Lung microvascular endothelial cell (primary cell): ENCODE measurements at places on chromosomes 4 and X. TPM values are rescaled to one million over a fixed set of nuclear protein-coding genes. Genes with fewer than 3 reads are reported as not detected.

Gene OTC
- total RNA-seq = 0.22 and 1.2 TPM in 2 replicates

Gene RHOXF1
- total RNA-seq = not detected in 2 replicates

Gene HSFX3
- not detected in 2 replicates for total RNA-seq

Gene ZFP92
- total RNA-seq = 0.20 and 0.22 TPM in 2 replicates

Gene NXF2
- total RNA-seq = not detected in 2 replicates

Gene TEX13C
- not detected in 2 replicates for total RNA-seq

Gene SPANXA1
- total RNA-seq = not detected in 2 replicates

Gene ASB12
- not detected in 2 replicates for total RNA-seq

Gene RCHY1
- total RNA-seq = 30.7 and 41.1 TPM in 2 replicates

Gene REPS2
- total RNA-seq = 2.4 and 5.2 TPM in 2 replicates

Gene PDZD4
- 0.22 and 0.60 TPM in 2 replicates for total RNA-seq

Gene HCCS
- total RNA-seq = 15.5 and 16.5 TPM in 2 replicates

Gene LAGE3
- total RNA-seq = 12.6 and 19.8 TPM in 2 replicates
